ENCODE measurements at places on chromosomes 3 and 15.

- no peak for DNase-seq
These were observed 54.6 kb upstream of the VILL start for GRCh38 chr3:37935756-37936666.

- no peak for DNase-seq
These were observed 71.3 kb upstream of the CORO2B start for GRCh38 chr15:68507447-68507846.

- no peak for DNase-seq
These were observed 854 bp downstream of the CLEC3B start for GRCh38 chr3:45026957-45027356.

GRCh38 chr15:101329867-101330380, 34.9 kb upstream of the SNRPA1 start:
- DNase-seq: no peak

DNA sequence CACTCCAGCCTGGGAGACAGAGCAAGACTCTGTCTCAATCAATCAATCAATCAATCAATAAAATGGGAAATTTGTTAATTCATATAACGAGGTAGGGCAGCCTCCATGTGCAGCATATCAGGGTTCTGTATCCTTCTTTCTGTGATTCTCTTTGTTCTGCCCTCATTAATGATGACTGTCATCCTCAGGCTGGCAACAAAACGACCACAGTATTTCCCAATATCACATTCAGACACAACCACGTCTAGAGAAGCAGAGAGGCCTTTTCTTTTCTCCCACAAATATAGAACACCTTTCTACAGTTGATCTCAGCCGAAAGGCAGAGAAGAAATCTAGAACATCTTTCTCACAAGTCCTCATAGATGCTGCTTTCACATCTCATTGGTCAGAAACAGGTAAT, 11.2 kb downstream of the CEP19 start:
- no peak for DNase-seq

- DNase-seq: no peak
These were observed 103.7 kb downstream of the NR2E3 start for GRCh38 chr15:71914092-71914491.

DNA sequence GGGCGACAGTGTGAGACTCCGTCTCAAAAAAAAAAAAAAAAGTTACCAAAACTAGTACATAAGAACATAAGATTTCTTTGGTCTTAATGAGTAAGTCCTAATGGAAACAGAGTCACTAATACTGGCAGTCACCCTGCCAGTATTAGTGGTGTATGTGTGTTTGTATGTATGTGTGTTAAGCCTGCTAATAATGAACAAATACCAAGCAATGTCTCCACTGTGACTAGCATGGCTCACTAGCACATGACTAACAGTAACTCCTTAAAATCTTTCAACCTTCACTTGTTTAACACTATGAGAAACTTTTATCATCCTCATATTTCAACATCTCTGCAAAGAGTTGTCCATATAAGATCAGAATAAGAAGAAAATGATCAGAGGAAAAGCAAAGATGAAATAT, 231.0 kb upstream of the ATP11B start:
- DNase-seq: no peak

- DNase-seq: peak; percentile 81
These were observed 20.6 kb upstream of the EPHB3 start for GRCh38 chr3:184540777-184541681.

DNA sequence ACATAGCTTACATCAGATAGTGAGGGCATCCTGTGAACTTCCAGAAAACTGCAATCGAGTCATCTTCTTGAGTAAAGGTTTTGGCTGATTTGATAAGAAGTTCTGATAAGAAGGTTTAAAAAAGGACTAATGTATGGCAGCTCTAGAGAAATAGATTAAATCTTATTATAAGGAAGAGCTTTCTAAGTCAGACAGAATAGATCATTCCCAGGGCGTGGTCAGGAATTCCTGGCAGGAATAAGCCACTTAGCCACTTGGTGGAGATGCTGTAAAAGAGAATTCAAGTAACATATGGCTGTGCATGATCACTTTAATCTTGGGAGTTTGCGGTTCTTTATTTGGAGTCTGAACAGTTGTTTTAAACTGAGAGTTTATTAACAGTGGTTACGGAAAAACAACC, 17.4 kb downstream of the PGBD4 start:
- DNase-seq: no peak

DNA sequence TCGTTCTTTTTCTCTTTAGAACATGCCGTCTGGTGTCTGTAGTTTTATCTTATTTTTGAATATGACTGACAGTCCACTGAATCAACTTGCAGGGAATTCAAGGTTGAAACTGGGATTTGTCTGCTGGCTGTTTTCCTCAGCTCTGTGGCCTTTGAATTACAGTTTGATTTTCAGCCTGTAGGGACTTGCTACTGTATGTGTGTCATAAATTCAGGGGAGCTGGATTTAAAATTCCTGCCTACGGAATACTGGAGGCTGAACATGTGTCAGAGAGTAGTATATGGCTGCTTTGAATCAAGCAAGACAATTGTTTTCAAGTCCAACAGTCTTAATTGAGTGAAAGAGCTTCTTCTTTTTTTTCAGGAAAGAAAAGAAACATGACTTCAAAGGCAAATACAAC, 33.9 kb downstream of the RARB start:
- DNase-seq: no peak

DNA sequence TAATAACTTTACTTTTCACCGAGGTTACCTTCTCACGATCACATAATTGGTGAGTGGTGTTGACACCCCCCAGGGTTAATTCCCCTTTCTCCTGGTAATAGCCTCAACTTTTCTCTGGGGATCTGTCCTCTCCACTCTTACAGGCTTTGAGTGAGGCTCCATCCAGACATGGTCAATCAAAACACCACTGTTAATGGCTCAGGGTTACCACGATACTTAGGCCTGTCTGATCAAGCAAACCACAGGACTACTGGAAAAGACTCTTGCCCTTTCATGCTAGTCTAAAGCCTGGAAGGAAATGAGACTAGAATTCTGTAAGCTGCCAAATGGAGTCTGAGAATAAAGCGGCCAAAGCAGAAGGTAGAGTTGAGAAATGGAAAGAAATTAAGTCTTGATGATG, 56.5 kb upstream of the STT3B start:
- no peak for DNase-seq

DNA sequence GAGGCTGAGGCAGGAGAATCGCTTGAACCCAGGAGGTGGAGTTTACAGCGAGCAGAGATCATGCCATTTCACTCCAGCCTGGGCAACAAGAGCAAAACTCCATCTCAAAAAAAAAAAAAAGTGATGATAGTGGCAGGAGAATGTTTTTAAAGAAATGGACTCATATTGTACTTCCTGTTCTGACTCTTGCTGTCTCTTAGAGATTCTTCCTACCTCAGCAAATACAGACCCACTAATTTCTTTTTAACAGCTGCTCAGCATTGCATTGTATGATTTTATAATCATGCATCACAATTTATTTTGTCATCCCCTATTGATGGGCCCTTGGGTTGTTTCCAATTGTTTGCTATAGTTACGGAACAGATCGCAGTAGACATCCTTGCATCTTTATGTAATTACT, 8.8 kb upstream of the ANKDD1A start:
- no peak for DNase-seq

GRCh38 chr3:37708789-37709188, 152.9 kb upstream of the CTDSPL start:
- no peak for DNase-seq

DNA sequence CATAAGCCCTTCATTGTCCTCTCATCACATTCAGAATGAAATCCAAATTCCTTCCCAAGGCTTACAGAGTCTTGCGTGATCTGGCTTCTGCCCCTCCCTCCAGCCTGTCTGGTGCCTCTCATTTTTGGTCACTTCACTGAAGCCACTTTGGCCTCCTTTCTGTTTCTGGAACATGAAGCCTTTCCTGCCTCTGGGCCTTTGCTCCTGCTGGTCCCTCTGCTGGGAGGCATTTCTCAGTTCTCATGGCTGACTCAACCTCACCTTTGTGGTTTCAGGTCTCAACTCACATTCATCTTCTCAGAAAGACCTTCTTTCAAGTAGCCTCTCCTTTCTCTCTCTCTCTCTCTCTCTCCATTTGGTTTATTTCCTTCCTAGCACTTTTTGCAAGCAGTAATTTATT, 43.9 kb upstream of the BHLHE40 start:
- DNase-seq: no peak

DNA sequence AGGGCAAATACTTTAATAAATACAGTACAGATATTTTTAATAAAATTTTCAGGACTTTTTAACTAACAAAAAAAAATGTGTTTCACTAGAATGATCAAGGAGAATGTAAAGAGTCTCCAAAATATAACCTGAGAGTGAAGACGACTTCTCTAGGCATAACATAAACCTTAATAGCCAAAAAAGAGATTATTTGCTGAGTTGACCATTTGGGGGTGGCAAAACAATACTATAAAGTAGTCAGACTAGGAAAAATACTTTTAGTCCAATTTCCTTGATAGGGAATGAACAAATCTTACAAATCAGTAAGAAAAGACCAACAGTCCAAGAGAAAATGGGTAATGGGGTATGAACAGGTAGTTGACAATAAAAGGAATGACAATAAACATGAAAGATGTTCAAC, 29.4 kb upstream of the GATM start:
- no peak for DNase-seq

DNA sequence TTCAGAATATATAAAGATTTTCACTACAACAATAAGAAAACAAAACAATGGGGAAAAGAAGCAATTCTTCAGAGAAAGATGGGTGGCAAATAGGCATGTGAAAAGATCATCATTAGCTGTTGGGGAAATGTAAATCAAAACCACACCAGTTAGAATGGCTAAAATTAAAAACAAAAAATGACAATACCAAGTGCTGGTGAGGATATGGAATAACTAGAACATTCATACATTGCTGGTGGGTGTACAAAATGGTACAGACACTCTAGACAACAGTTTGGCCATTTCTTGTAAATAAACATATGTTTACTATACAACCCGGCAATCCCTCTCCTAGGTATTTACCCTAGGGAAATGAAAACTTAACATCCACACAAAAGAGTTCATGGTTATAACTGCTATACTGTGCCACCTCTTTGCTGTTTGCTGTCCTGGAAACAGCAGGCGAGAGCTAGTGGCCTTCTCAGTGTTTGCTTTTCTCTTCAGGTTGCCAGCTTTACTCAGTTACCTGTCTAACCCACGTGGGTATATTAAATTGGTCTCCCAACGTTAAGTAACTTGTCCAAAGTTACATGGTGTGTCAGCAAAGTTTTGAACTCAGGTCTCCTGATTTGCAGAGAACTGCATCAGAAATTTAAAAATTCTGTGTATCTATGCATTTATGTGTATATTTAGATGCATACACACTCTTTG, 4.6 kb upstream of the NIT2 start:
- DNase-seq: no peak

DNA sequence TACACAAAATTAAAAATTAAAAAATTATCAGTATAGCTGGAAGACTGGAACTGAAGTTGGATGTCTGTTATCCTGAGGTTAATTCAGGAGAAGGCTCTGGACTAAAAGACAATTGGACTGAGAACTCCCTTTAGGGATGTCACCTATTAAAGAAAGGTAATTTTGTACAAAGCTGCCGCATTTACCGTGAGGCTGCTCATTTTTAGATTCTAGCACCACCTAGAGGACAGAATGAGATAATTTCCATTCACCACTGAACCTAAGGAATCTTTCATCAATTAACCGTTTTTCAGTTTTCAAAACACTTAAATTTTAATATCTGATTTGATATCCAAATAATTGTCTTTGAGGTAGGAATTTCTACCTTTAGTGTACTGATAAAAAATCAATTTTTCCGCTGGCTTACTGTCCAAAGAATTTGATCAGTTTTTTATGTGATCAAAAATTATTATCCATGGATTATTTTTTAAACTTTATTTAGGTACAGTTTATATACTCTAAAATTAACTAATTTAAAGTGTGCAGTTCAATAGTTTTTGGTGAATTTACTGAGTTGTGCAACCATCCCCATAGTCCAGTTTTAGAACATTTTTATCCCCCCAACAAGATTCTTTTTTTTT, 106.7 kb upstream of the TNIK start:
- peak; percentile 40 for DNase-seq

GRCh38 chr3:75048650-75049049, 434.2 kb upstream of the CNTN3 start:
- no peak for DNase-seq

DNA sequence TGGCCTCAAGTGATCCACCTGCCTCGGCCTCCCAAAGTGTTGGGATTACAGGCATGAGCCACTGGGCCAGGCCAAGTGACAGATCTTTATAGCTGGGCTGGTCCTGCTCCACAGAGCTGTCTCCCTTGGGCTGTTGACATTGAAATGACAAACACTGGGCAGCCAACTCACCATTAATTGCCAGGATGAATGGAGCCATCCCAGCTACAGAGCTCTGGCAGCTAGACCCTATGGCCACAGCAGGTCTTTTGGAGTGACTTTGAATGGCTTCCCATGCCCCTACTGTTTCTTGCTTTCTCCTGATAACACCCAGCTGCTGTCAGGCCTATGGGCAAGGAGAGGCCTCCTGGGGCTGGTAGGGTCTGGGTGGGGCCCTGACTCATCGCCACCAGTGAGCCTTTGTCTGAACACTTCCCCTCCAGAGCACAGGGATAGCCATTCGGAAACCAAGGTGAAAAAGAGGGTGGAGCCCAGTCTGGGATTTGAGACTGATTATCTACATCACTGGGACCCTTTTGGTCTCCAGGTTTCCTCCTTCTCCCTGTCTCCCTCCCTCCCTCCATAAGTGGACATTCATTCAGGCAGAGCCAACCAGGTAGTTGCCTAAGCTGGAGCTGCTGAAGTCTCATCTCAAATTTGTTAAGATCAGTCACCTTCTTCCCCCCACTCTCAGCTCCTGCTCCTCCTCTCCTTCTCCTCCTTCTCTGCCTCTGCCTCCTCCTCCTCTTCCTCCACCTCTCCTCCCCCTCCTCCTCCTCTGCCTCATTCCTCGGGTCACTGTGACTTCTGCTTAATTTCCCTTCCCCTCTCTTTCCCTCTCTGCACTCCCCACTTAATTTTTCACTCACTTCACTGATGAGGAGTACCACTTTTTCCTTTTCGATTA, 34.0 kb downstream of the BHLHE40 start:
- DNase-seq: peak; percentile 75

DNA sequence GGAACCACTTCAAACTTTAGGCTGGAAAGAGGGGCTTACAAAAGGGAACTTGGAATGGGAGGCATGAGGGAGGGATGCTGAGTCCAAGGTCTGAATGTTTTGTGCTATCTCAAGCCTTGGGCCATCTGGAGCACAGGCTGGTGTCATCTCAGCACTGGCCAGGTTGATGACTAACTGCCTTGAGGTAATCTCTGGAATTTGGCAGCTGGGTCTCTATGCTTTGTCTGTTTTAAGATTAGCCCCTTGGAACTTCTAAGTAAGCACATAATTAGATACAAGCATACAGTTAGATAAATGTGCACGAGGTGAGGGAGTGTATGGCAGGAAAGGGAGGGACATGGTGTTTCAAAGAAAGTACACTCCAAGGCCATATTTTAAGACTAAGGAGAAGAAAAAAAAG, 252.4 kb upstream of the CCDC54 start:
- DNase-seq: no peak

GRCh38 chr3:5270666-5271371, 83.3 kb downstream of the EDEM1 start:
- no peak for DNase-seq

- DNase-seq: no peak
These were observed 164.0 kb upstream of the HES1 start for GRCh38 chr3:193971966-193972365.
